ENCODE measurements at places on chromosomes 11 and 22. TPM values are rescaled to one million over a fixed set of nuclear protein-coding genes. Genes with fewer than 3 reads are reported as not detected.

The THY1 gene
- total RNA-seq: not detected

DNA sequence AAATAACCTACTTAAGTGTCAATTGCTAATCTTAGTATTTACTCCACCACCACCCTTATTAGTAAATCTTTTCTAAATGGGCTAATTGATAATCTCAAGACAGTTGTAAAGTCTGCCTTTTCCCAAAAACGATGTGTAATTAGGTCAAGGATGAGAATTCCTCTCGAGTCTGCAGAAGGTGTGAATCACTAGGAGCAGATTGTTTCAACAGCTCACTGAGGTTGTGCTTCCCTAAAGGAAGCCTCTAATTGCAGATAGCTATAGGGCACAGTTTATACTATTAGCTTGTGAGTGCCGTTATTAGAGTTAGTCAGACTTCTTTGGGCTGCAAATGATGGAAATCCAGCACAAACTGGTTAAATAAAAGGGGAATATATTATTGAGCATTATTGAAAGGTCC lies 84.9 kb downstream of the C11orf91 start:
- no peak overlapping the region for H3K27ac ChIP-seq
- no peaks in the 10 kb centered on the region for H3K36me3 ChIP-seq
- H3K27me3 ChIP-seq: peaks cover 20% of the 10 kb centered on the region
- no peaks in the 10 kb centered on the region for H3K4me1 ChIP-seq
- H3K4me3 ChIP-seq: no peak overlapping the region

DNA sequence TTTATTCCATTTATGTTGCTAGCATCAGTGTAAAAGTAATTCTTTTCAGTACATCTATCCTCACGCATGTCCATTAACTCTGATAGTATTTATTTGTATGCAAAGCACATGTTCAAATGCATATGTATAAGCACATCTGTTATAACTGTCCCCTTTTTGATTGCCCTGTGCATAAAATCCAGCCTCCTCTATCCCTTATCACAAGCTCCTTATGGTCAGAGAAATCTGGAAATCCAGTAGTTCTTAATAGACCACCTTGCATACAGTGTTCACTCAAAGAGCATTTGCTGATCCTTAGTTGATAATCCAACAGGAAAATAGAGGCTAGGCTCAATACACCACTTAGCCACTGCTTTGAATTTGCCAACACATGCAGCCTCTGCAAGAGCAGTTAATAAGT lies 443.5 kb downstream of the AASDHPPT start:
- H3K4me3 ChIP-seq: no peak overlapping the region
- no peak for DNase-seq
- H3K27me3 ChIP-seq: no peaks in the 10 kb centered on the region

The ASRGL1 gene
- 7.8 TPM for total RNA-seq

DNA sequence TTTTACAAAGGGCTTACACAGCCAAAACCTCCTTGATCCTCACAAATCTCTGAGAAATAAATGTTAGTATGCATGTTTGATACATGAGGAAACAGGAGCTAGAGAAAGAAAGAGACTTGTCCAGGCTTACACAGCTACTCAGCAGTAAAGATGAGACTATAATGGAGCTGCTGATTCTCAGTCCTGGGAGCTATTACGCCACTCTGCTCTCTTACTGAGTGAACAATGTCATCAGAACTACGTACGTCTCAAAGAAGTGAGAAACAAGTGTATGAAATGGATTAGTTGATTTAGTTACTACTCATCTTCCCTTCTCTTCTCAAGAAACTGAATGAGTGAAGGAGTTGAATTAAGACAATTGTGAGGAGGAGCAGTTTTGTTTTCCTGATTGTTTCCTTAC lies 12.3 kb downstream of the MS4A6E start:
- no peak overlapping the region for H3K4me3 ChIP-seq
- H3K36me3 ChIP-seq: no peaks in the 10 kb centered on the region
- no peaks in the 10 kb centered on the region for H3K4me1 ChIP-seq

The ABCG4 gene
- not detected for total RNA-seq

The OR52A1 gene
- not detected for total RNA-seq

The DGAT2 gene
- total RNA-seq: 3.1 TPM

GRCh38 chr22:32613773-32614392 lies 139.3 kb downstream of the FBXO7 start:
- no peak overlapping the region for H3K4me3 ChIP-seq
- DNase-seq: no peak
- peaks cover 7% of the 10 kb centered on the region for H3K27me3 ChIP-seq
- H3K4me1 ChIP-seq: no peaks in the 10 kb centered on the region

DNA sequence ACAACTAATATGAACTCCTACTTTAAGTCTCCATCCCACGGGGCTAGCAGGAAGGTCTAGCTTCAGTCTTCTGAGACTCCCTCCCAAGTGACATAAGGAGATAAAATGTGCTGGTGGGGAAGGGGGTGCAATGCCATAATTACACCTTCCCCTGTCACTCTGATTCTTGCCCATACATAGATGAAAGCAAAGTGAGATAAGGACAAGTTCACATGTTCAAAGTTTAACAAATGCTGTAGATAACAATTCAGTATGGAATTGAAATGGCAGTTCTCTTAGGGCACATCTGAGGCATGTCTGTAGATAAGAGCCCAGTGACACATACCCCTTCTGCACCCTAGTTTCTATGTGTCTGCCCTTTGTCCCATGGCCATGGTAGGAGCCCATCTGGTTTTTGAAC lies 38.2 kb upstream of the PANX1 start:
- H3K27ac ChIP-seq: no peak overlapping the region
- H3K27me3 ChIP-seq: peaks cover 8% of the 10 kb centered on the region

GRCh38 chr11:114044042-114044871 lies 15.3 kb upstream of the ZBTB16 start:
- peak overlapping the region; percentile 21 for H3K4me3 ChIP-seq
- H3K4me1 ChIP-seq: peaks cover 12% of the 10 kb centered on the region
- no peaks in the 10 kb centered on the region for H3K36me3 ChIP-seq
- no peaks in the 10 kb centered on the region for H3K27me3 ChIP-seq
- H3K27ac ChIP-seq: peak overlapping the region; percentile 86
- DNase-seq: no peak

The CRYBB2 gene
- total RNA-seq: not detected

The OR51B4 gene
- not detected for total RNA-seq

GRCh38 chr11:6631361-6631890 lies 12.2 kb upstream of the TPP1 start:
- no peak overlapping the region for H3K27ac ChIP-seq
- H3K27me3 ChIP-seq: no peaks in the 10 kb centered on the region
- H3K36me3 ChIP-seq: no peaks in the 10 kb centered on the region

The FAM89B gene
- total RNA-seq: 71.5 TPM

The RASSF10 gene
- not detected for total RNA-seq

- no peak overlapping the region for H3K27ac ChIP-seq
- H3K4me3 ChIP-seq: no peak overlapping the region
- peaks cover under 1% of the 10 kb centered on the region for H3K27me3 ChIP-seq
- DNase-seq: peak; percentile 29
- H3K36me3 ChIP-seq: no peaks in the 10 kb centered on the region
Measured at GRCh38 chr11:69881467-69882269, 62.5 kb upstream of the FGF3 start.

All from natural killer cell treated with Interleukin-12 subunit alpha and Interleukin-12 subunit beta and Interleukin-15 and Interleukin-18, amount 100 ng/mL, for 72 hours (primary cell).